Dorsolateral prefrontal cortex (tissue), 122 donors: ENCODE measurements at places on chromosomes 1 and 21. TPM values are rescaled to one million over a fixed set of nuclear protein-coding genes. Genes with fewer than 3 reads are reported as not detected.

- no peak for DNase-seq
These were observed 2.7 kb upstream of the SLC1A7 start for GRCh38 chr1:53145051-53145600.

- no peak for DNase-seq
These were observed 51.1 kb downstream of the RIPK4 start for GRCh38 chr21:41715649-41716281.

- no peak for DNase-seq
These were observed 6.1 kb upstream of the RCSD1 start for GRCh38 chr1:167623951-167624350.

CD52 gene
- total RNA-seq: 1.9 TPM

- DNase-seq: no peak
These were observed 28.4 kb downstream of the METTL13 start for GRCh38 chr1:171809834-171810233.

DNA sequence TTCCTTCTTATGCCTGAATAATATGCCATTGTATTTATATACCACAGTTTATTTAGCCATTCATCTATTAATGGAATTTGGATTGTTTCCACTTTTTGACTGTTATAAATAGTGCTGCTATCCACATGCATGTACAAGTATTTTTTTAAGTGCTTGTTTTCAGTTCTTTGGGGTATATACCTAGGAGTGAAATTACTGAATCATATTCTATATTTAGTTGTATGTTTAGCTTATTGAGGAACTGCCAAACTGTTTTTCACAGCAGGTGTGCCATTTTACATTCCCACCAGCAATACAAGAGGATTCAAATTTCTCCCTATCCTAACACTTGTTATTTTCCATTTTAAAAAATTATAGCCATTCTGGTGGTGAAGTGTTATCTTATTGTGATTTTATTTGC is 7.6 kb upstream of the HJV start:
- DNase-seq: no peak

DNA sequence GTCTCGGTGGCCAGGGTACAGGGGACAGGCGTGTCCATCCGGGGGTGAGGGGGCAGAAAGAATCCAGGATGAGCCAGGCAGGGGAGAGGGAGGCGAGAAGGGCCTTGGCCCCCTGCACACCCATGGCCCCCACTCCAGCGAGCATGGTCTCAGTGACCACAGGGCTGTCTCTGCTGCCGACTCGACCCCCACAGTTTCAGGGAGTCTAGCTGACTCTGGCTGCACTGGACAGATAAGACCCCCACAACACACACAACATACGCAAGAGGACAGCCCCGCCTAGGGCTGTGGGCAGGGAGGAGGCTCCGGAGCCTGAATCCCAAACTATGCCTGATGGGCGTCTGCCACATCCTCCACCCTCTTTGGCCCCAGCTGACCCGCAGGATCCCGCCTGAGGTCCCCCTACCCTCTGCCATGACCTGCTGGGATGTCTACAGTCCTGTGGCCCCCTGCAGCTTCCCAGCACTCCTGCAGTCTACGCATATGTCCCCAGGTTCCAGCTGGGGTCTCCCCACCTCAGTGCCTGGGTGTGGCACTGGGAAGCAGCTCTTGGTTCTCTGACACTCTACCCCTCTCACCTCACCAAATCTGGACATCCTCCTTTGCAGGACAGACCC is 22.0 kb downstream of the WNT9A start:
- DNase-seq: no peak
